GM12892 (cell line): ENCODE measurements at places on chromosomes 16 and 17.

GRCh38 chr17:76444518-76445311 is 8.2 kb downstream of the UBE2O start:
- DNase-seq = no peak

DNA sequence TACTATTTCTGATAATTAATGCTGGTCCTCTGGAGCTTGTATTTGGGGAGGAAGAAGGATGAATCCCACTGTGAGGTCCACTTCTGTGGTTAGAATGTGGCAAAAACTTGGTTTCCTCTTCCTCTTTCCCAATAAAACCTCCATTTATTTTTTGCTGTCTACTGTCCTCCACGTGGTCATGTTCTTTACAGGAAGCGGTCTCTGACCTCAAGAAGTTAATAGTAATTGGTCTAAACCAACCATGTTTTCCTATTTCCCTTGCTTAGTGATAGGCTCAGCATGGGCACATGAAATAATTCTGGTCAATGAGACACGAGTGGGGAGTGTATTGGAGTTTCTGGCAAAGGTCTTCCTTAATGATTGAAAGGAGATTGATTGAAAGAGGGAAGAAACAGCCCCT is 33.9 kb downstream of the CHP2 start:
- no peak for DNase-seq

GRCh38 chr17:11898526-11899235 is 98.6 kb downstream of the ZNF18 start:
- no peak for DNase-seq

GRCh38 chr17:77107506-77108433 is 33.0 kb upstream of the SEC14L1 start:
- DNase-seq = peak; percentile 50

DNA sequence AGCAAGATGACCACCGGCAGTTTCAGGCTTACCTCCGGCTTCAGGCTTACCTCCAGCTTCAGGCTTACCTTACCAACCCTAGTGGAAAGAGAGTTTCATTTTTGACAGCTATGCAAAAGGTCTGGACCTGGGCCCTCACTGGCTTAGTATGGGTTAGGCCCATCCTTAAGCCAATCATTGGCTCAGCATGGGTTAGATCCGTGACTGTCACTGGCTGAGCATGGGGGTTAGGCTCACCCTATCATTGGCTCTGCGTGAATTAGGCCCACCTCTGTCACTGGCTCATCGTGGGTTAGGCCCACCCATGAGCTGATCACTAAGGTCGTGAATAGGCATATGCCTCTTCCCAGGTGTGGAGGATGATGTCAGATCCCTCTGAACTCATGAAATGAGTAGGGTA is 8.1 kb downstream of the NDE1 start:
- no peak for DNase-seq

DNA sequence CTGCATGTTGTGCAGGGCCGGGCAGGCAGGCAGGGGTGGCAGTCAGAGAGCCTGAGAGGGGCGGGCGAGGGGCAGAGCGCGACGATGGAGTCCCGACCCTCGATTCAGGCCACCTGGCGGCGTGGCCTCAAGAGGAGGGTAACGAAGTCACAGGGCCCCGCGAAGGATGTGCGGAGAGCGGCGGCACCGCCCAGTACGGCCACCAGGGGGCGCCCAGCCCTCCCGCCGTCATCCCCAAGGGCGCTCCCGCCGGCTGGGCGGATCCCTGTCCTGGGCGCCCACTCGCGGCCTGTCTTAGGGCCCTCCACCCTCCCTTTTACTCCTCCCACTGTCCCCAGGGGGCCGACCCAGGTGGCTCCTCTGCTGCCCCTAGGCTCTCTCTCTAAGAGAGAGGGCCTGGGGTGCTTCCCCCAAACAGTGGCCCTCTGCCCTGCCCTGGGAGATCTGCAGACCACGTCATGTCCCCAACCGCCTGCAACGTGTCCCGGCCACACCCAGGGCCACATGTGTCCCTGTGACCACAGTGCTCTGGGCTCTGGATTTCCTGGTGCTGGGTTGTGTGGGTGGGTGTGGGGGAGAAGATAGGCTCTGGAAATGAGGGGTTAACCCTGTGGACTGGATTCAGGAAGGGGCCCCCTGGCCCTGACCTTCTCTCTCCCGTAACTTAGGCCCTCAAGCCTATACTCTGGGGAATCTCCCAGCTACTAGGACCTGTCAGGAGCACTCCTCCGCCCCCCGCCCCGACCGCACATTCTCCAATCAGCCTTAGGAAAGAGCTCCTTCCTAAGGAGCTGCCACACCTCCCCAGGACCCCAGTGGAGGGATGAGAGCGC is 5.9 kb downstream of the DPEP2 start:
- peak; percentile 82 for DNase-seq

DNA sequence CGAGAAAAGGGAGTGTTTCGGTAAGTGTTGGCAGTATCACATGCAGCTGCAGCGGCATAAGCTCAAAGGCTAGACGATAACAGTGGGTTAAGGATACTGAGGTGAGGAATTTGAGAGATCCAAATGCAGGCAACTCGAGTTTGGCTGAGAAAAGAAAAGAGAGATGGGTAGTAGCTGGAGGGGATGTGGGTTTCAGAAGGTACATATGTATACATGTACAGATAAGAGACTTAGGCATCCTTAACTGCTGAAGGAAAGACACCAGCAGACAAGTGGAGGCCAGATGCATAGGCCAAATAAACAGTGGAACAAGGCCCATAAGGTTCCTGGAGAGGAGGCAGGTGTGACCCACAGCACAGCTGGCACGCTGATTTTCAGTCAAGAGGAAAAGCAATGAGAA is 86.6 kb upstream of the NETO2 start:
- no peak for DNase-seq

DNA sequence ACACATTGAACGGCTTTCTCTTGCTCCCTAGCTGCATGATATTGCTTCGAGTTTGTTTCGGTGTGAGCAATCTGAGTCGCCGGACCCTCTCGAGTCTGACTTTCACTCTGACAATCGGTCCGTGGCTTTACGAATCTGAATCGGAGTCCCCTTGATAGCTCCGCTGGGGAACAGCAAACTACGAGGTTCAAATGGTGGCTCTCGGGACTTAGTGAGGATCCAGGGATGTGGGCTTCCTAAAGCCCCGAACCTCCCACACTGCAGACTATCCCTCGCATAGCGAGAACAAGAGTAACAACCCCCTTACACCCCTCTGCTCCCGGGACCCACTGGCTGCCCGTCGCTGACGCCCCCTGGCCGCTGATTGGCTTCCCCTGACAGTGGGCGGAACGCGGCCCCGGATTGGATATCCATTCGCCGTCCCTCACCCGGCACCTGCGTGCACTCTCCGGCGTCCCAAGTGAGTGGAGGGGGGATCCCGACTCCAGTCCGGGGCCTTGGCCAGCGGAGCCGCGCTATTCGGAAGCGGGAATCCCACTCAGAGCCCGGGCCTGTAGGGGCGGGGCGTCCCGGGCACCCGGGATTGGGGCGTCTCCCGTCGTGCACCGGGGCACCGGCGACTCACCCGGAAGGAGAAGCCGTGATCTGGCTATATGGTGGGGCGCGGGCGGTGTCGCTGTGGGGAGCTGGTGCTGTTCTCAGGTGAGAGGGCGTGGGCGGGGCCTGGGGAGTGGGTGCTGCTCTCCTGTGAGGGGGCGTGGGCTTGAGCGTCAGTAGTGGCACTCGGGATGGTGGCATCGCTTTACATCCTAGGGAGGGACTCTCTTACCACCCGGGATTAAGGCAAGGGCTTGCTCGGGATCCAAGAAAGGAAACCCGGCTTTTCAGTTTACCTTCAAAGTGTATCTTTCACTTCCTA is at the start of gene SNX11:
Gene SNX11, plus strand, starts transcription at position 630 of the 919 bp plus-strand sequence. CDS start 4,278 bp downstream, outside the sequence.
- DNase-seq = peak; percentile 69
